Large intestine (tissue), 12 donors: ENCODE measurements at places on chromosomes 7 and 10. TPM values are rescaled to one million over a fixed set of nuclear protein-coding genes. Genes with fewer than 3 reads are reported as not detected.
A peak's percentile ranks its signal among the peaks of the same experiment; 100 is the strongest.

The CYP26A1 gene
- 0.09 TPM for polyA plus RNA-seq

GRCh38 chr10:126425032-126425431, 36.8 kb upstream of the ADAM12 start:
- DNase-seq, result no peak

GRCh38 chr10:102670065-102670670, 25.9 kb downstream of the TRIM8 start:
- DNase-seq, result peak; percentile 5

DNA sequence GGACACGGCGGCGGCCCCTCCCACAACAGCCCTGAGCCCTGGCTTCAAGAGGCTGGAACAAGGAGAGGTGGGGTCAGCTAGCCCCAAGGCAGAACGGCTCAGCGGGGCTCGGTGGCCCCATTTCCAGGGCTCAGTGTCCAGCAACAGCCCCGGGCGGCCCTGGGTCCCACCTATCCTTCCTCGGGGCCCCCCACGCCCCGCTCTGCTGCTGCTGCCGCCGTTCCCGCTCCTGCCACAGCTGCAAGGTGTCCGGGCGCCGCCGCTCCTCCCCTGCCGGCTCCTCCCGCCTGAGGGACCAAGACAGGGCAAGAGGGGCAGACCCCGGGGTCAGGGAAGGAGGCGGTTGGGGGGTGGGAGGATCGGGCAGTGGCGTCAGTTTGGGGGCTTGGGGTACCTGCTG, 3.4 kb upstream of the SAP25 start:
- no peak for DNase-seq

The LRRD1 gene
- polyA plus RNA-seq, result 0.19 TPM

GRCh38 chr7:75900617-75901315, 14.2 kb upstream of the POR start:
- no peak for DNase-seq

DNA sequence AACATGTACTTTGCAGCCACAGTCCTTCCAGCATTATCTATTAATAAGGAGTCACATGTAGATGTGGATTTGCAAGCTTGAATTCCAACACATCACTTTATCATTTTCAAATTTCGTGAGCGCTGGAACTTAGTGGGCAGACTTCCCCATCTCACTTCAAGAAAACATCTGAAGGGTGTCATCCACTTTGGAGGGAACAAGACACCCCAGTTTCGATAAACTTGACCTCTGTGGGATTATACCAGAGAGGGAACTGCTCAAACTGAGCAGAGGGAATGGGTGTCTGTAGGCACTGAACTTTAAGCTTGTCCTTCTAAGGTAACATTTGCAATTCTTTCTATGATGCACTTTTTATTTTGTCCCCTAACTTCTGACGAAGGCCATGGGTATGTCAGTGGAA, 27.5 kb downstream of the ADRB1 start:
- no peak for DNase-seq

The CDK6 gene
- polyA plus RNA-seq, result 22.4 TPM

The AGMO gene
- 12.7 TPM for polyA plus RNA-seq

- no peak for DNase-seq
Measured at GRCh38 chr10:33088990-33089389, 131.0 kb upstream of the ITGB1 start.

The SFRP5 gene
- 25.0 TPM for polyA plus RNA-seq

DNA sequence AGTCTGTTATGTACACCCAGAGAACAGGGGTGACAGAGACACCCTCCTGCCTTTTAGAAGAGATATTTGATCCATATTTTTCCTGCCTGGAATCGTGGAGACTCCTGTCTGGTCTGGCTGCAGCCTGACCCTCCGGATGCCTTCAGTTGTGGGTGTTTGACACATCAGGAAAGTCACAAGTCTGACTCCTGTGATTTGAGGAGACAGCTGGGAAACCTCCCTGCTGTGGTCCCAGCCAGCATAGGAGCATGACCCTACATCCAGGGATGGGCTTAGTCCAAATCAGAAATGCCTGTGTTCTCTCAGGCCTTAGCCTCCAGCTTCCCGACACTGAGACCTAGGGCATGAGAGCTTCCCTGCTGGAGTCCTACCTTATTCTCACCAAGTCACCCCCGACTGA, 43.4 kb downstream of the GOT1 start:
- no peak for DNase-seq
